ENCODE measurements at places on chromosomes 7 and 10.

DNA sequence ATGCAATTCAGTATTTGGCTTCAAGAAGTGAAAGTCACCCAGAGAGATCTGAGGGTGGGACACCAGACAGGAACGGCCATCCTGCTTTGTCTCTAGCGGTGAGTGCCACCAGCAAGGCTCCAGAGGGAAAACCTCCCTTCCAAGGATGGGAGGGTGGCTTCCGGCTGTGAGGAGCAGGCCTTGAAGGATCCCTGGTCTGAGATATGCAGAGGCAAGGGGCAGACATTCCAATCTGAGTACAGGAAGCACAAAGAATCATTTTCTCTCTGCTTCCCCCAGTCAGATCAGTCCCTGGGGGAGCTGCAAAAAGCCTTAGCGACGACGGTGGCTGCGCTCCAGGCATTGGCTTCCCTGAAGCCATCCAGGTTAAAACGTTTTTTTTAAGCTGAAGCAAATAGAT, 167.4 kb downstream of the TEX36 start:
- no peak for DNase-seq

- no peak for DNase-seq
Observed at GRCh38 chr10:74852381-74852780, 26.0 kb downstream of the KAT6B start.

DNA sequence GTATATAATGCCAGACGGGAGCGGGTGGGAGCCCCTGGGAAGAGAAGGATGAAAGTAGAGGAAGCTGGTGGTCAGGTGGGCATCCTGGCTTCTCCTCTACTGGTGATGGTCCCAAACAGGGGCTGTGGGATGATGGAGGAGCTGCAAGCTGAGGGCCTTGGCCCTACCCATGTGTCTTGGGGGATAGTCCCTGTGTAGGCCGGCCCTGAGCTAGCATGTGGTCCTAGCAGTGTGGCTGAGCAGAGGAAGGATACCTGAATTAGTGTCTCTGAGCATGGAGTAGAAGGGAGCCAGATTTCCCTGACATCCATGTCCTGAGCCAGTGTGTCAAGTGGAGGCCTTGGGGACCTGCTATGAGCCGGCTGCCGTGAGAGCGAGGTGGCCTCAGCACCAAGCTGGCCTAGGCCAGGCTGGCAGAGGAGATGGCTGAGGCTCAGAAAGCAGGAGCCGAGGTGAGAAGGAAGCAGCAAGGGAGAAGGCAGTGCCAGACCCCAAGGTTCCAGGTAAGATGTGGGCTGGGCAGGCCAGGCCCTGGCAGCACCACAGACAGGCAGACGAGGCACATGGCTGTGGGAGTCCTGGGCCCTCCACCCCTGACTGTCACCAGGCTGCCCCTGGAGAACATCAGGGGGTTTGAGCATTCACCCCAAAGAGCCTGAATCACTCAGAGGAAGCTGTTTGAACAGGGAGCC, 150.2 kb downstream of the ABCA13 start:
- no peak for DNase-seq

GRCh38 chr7:157372300-157373232, 35.8 kb downstream of the DNAJB6 start:
- DNase-seq: no peak

DNA sequence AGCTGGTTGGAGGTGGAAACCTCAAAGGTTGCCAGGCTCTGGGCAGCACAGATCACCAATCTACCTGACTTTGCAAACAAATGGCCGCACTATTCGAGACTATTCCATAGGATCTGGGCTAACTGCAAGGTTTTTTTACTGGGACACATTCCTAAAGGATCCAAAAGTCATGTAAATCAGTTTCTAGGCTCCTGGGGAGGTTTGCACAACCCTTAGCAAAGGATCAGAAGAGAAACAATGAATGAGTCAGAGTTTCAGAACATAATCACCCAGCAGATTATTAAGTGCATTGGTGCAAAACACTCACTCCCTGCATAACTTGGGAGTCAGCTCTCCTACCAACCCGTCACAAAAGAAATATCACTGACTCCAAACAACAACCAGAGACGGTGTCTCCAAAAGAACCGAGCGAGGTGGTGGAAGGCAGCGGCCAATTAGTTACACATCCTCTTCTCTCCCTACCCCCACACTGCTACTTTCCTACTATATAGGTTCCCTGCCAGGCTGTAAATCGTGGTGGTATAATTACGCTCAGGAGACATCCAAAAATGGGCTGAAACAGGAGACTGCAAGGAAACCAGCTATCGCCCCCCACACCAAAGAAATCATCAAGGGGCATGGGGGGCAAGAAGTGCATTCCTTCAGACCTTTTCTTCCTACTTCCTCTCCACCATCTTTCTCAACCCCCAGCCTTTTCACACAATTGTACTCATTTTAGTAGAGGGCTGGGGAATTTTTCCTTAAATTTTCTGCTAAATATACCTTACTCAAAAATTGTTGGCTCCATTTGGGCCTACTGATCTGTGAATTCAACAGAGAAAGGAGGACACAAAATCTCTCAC, 3.2 kb downstream of the UBE2H start:
- no peak for DNase-seq

GRCh38 chr10:98420786-98421185, 5.8 kb upstream of the PYROXD2 start:
- no peak for DNase-seq

- no peak for DNase-seq
Observed at GRCh38 chr10:49355221-49355620, 40.7 kb downstream of the DRGX start.

- no peak for DNase-seq
Observed at GRCh38 chr10:11373717-11374171, 237.7 kb downstream of the USP6NL start.

- DNase-seq: no peak
Observed at GRCh38 chr7:107313355-107313754, 144.6 kb downstream of the HBP1 start.

DNA sequence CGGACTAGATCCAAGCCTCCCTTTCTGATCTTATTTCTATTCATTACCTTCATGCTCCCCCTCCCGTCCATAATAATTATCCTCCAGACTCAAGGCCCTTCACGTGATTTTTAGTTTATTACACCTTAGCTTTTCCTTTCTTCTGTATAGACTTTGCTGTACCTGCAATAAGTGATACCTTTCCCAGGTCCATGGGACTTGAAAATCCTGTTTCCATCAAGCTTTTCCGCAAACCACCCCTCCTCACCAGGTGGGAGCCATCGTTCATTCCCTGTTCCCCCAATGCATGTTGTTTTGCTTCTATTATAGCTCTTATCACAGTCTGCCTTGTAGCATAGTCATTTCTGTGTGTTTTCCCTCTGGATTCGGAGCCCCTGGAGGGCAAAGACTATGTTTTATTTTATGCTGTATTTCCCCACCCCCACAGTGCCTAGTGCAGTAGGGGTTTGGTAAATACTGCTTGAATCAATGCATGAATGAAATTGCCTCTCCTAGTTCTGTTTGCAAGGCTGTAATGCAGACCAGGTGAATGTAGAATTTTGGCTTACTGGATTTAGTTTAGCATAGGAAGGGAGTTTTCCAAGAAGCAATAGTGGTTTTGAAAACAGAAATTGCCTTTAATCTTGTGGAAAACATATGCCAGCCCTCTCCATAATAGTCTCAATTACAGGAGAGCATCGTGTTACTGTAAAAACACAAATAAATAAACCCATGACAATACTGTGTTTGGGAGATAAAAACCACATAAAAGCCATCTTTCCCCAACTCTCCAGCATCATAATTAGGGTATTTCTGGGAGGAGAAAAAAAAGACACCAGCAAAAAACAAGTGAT, 213.4 kb downstream of the AUTS2 start:
- no peak for DNase-seq

DNA sequence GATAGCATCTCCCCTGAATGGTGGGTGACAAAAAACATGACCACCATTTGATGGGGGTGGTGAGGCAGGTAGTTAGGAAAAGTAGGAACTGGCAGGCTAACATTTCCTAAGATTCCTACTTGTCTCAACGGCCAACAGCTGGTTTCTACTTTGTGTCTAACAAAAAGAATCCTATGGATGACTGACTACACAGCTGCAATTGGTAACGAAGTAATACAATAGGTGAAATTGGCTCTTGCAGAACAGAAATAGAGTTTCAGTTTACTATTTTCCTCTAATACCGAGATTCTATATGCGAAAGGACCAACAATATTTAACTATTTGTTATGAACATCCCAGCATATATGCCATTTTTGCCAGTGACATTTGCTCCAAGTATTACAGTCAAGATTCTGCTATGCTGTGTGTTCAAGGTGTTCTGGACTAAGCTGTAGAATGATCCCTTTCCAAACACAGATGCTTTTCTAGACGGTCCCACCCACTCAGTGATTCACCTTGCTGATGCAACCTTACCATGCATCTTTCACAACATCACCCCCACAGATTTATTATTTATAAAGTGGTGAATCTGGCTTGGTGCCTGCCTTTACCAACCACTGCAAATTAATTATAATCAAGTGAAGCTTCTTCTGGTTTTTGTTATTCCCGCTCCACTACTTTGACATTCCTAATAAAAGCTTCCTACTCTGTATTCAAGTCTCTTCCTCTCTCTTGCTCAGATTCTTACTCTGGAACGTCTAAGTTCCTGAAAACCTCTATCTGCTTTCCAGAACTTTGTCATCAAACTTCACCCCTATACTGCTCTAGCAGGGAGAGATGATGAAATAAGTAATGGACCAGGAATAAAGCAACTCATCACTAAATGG, 16.8 kb downstream of the BBIP1 start:
- DNase-seq: no peak

- no peak for DNase-seq
Observed at GRCh38 chr10:5895804-5896203, 5.8 kb downstream of the FBH1 start.

- DNase-seq: no peak
Observed at GRCh38 chr7:133723044-133723443, 404.1 kb upstream of the LRGUK start.

GRCh38 chr7:141880960-141881359, 35.2 kb upstream of the OR9A4 start:
- DNase-seq: no peak

- no peak for DNase-seq
Observed at GRCh38 chr10:2464483-2464882, 602.9 kb upstream of the PFKP start.

GRCh38 chr7:33287738-33288137, 158.4 kb downstream of the BBS9 start:
- no peak for DNase-seq

DNA sequence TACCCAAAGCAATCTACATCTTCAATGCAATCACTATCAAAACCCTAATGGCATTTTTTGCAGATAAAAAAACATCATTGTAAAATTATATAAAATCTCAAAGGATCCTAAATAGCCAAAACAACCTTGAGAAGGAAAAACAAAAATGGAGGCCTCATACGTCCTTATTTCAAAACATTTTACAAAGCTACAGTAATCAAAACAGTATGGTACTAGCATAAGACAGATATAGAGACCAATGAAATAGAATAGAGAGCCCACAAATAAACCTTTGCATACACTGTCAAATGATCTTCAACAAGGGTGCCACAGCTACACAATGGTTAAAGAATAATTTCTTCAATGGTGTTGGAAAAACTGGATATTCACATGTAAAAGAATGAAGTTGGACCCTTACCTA, 34.5 kb downstream of the PDLIM1 start:
- DNase-seq: no peak

- no peak for DNase-seq
Observed at GRCh38 chr10:91198781-91199180, 21.7 kb upstream of the PCGF5 start.

GRCh38 chr10:47443145-47443544, 40.8 kb downstream of the ANXA8 start:
- no peak for DNase-seq

GRCh38 chr10:47222461-47222860, 77.5 kb upstream of the GDF10 start:
- DNase-seq: no peak

GRCh38 chr7:117248829-117249228, 74.0 kb downstream of the WNT2 start:
- no peak for DNase-seq

DNA sequence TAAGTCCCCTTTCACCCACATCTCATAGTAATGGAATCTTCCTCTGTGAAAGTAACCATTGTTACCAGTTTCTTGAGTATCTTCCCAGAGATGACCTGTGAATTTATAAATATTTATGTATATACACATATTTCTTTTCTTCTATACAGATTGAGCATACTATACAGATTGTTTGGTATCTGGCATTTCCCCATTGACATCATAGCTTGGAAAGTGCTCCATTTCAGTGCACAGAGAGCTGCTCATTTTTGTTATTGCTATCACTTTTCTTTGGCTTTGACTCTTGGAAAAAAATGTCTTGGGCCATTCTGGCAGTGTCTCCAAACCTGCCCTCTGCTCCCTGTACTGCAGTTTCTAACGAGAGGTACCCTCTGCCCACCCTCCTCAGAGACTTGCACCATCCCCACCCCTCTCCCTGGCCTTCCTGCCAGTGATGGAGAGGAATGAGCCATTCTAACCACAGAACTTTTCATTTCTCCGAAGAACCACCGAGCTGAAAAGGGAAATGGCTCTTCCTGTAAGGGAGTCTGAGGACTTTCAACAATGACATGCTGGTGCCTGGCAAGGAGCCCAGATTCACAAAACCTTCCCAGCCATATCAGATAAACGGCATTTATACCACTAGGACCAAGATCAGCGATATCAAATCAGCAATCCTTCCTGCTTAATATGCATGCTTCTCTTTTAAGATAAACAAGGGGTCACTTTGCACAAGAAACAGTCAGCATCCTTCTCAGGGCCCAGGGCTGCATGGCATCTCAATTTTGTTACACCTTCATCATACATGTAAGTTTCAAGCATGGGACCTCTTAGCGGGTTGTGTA, 19.7 kb upstream of the CCSER2 start:
- DNase-seq: no peak

- no peak for DNase-seq
Observed at GRCh38 chr7:134630893-134631292, 15.8 kb upstream of the BPGM start.

- DNase-seq: no peak
Observed at GRCh38 chr7:118259115-118259514, 34.6 kb downstream of the ANKRD7 start.

DNA sequence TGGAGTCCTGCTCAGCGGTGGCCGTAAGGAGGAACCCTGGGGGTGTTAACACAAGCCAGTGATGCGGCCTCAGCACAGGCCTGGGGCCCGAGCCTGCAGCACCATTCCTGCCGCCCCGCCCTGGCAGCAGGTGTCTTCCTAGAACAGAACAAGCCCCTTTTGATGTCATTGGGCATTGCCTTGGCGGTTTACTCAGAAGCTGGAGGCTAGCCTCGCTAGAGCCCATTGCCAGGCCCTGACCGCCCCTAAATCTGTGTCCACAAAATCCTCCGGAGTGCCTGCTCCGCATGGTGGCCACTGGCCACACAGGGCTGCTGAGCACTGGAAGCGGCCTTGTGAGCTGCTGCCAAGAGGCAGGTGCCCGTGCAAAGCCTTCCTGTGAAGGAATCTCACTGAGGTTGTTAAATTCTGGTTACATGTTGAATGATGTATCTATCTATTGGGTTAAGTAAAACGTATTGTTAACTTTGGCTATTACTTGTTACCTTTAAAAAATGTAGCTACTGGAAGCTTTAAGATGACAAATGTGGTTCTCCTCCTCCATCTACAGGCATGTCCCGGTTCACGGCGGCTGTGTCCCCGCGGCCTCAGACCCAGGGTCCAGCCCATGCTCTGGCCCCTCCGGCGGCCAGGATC, 1.2 kb upstream of the INPP5A start:
- no peak for DNase-seq

GRCh38 chr7:124701955-124702354, 63.6 kb downstream of the GPR37 start:
- DNase-seq: no peak
